Tibial nerve (tissue), 4 donors: ENCODE measurements at places on chromosomes 1 and 21. TPM values are rescaled to one million over a fixed set of nuclear protein-coding genes. Genes with fewer than 3 reads are reported as not detected.

AKR7A3 gene
- total RNA-seq: 3.3 TPM

CASQ2 gene
- total RNA-seq: 4.8 TPM

DNA sequence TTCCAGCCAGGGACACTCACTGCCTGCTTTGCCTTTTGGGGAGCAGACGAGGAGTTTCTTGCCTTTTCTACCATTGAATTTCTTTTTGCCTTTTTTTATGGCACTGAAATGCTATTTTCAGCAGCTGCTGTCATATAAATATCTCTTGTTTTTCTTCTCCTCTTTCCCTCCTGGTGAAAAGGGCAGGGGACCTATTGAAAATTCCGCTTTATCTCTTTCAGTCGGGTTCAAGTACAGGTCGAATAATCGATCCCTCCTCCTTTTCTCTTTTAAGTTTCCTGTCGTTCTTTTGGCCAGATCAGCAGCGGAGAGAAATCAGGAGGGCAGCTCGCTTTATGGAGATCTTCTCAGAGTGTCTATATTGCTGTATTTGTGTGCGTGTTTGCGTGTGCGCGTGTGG, 67.4 kb upstream of the CASZ1 start:
- no peak for DNase-seq

DNA sequence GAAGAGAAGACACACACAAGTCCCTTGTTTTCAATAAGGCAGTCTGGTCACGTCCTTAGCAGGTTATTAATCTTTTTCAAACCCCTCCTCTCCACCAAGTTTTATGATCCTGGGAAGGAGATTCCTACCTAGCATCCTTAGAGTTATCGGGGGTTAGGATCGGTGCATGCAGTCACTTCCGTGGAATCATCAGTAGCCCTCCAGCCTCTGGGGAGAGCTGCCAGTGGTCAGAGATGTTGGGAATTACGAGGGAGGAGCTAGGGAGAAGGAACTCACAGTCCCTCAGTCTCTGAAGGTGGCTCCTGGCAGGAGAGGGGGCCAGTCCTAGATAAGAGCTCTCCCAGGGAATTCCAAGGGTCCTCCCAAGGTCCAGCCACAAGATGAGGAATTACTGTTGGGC, 57.7 kb upstream of the ATP5PO start:
- DNase-seq: no peak

TNFRSF9 gene
- 0.21 TPM for total RNA-seq

DNA sequence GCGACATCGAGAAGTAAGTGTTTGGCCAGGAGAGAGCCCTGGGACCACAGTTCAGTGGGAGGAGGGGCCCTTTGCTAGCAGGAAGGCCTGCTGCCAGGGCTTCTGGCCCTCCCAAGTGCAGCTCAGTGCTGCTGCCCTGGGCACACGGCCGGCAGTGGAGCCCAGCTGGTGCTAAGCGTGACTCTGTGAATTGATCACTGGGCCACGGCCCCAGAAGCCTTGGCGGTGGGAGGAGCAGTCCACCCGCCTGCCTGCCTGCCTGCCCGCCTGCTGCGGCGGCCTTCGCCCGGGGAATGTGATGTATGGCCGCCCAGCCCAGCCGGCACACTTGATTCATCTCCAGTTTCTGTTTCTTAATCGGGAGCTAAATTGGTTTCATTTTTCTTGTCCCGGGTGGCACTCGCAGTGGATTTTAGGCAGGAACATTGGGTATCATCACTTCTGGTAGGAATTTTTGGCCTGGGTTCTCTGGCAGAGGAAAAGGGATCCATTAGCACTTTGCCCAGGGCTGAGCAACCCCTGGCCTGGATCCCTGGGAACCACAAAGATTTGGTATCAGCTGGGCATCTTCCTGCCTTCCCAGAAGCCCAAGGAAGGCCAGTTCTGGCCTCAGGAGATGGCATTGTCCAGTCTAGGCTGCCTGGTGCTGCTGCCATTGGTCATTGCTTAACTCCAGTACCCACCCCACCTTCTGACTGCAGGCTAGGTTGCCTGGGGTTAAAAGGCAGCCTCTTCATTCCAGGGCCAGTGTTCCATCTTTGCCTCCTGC, 28.6 kb downstream of the TMEM53 start:
- no peak for DNase-seq

TTC24 gene
- not detected for total RNA-seq

DNA sequence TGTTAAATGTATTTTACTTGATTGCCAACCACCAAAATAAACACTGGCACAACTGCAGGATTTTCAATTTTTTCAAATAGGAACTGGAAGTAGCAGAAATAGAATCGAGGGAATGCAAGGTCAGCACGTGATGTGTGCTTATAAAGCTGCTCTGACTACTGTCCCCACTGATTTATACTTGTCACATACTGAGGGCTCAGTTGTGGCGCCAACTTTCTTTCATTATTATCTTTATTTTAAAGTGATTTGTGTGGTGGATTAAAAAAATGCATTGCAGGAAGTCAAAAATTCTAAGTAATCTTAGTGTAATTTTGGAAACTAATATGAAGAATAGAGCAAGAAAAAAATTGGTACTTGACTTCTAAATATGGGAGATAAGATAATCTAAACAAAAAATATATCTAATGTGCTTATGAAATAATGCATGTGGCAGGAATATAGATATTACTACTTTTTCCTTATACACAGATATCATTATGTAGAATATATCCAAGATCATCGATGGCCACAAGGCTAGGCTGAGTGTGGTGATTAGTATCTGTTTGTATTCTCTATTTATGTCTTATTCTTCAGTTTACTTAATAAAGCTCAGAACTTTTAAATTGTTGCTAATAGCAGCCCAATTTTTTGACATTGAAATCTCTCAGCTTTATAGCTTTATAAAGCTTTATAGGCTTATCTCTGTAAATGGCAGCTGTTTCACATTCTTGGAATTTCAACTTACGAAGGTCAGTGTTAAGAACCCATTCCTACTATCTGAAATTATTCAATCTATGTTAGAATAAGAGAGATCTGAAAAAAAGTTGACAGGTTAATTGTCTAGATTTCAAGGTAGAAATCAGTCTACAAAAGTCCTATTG, 404.5 kb upstream of the ADAMTS5 start:
- DNase-seq: no peak

GRCh38 chr21:38955495-38955894, 149.8 kb downstream of the ETS2 start:
- no peak for DNase-seq

PUSL1 gene
- total RNA-seq: 17.5 TPM

DNA sequence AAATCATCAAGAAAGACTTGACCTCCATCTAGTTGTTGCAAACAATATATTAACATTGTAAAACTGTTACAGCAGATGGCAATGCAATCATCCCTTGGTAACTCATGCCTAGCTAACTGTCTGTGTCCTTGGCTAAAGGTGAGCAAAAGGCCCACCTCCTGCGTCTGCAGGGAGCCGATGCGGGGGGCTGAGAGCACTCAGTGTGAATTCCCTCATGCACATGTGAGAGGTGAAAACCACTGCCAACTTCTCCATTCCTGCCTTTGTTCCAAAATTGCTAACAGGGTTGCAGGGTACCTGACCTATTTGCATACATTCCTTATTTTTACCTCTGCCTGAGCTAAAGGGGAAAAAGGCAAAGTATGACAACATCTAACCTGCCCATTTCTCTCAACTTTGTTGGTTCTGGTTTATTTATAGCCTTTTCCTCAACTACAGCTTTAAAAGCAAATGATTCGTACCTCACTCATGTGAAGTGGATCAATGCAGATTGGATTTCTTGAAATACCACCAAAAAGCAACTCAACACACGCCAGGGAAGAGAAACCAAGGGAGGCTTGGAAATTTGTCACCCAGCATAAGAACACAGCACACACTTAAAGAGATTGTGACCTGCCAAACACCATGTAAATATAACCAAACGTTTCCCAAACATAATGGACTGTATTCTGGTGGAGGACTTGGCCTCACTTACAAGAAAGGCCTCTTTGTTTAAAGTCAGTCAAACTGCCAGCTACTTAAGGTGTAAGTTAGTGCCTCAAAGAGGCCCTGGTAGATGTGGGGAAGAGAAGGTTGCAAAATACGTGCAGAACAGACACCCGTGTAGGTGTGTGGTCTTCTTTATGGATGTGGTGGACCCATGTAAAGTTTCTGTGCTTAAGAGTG, 651.0 kb downstream of the SMYD3 start:
- DNase-seq: no peak
